ENCODE measurements at places on chromosomes 2 and 18.

GRCh38 chr2:69567157-69567908 lies 76.2 kb downstream of the AAK1 start:
- no peak for DNase-seq

GRCh38 chr18:25454730-25455129 lies 102.8 kb upstream of the ZNF521 start:
- no peak for DNase-seq

DNA sequence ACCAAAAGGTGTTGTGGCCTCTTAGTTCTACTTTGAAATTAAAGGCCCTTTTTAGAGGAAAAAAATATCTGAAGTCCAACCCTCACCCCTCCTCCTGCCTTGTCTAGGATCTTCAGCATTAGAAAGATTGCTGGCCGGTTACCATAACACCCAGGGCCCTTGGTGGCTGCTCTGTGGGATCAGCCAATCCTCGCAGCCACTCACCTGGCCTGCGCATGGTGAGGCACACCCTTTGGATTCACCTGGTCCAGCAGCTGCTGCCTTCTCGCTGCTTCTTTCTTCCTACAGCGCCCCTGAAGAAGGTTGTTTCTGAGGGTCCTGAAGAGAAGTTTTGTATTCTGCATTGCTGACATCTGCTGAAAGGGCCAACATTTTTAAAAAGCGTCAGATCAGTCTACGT lies 25.2 kb downstream of the DYTN start:
- DNase-seq: no peak

GRCh38 chr2:117703858-117704257 lies 110.6 kb upstream of the DDX18 start:
- no peak for DNase-seq

DNA sequence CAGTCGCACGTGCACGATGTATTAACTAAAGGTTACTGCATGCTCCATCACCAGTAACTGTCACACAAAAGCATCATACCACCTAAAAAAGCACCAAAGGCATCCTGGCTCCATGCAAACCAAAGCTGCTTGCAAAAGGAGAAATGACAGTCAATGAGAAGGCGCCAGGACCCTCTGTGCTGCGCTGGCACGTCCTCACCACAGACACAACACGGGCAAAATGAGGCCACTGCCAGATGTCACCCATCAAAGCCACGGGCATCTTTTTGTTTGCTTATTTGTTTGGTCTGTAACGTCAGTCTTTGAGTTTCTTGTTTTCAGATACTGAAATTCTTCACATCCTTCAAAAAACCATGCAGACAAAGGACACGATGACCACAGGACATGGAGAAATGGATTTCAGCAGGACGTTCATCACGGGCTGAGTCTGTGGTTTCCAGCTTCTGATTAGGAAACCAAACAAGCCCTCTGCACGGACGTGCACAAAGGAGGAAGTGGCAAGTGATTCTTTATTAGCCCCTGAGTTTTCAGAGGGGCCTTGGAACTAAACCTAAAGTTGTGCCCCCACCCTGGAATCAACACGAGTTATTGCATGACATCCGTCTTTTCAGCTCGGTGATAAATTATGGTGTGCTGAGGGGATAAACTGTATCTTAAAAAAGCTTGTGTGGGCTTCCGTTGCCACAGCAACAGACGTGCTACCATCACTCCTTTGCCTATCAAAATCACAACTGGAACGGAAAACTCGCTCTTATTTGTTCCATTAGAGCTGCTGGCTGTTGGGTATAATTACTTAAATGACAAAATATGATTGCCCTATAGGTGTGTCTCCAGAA lies 181.8 kb downstream of the EIPR1 start:
- no peak for DNase-seq

GRCh38 chr18:26458526-26459232 lies 89.7 kb downstream of the KCTD1 start:
- DNase-seq: no peak

DNA sequence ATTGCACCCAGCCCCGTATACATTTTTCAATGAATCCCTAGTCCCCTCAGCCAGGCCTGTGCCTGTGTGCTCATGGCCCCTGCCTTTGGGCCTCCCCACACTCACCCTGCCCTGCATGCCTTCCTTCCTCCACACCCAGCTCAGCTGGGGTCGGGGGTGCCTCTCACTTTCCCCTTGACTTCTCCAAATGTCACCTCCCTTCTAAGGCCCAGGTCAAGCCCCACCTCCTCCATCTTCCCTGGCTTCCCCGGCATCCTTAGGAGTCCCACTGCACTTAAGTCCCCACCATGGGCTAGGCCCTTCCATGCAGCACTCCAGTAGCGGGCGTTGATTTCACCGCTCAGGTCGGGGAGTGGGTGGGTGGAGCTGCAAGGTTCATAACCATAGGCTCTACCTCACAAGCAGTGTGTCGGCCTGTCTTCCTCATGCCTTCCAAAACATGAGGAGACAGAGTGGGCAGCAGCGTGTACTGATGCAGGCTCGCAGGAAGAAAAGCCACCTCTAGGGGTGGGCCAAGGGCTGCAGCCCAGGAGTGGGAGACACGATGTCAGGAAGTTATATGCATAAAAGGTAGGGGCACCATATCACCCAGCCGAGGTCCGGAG lies 47.7 kb downstream of the DNMT3A start:
- DNase-seq: no peak

GRCh38 chr2:163548970-163549369 lies 186.8 kb downstream of the FIGN start:
- no peak for DNase-seq

DNA sequence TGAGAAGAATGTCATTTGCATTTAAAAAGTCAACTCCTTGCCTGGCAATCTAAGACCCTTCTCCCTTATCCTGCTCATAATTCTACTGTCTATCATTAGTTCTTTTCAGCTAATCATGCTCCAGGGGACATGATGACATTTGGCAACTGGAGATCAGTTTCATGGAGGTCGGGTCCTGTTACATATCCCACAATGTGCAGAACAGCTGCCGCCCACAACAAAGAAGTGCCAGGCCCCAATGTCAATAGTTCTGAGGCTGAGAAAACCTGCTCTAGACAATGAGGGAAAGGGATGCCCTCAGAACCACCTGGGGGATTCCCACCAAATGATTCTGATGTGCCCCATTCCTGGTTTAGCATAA lies 53.4 kb upstream of the IL1RL1 start:
- DNase-seq: no peak

GRCh38 chr2:209636076-209636475 lies 135.6 kb upstream of the UNC80 start:
- no peak for DNase-seq

DNA sequence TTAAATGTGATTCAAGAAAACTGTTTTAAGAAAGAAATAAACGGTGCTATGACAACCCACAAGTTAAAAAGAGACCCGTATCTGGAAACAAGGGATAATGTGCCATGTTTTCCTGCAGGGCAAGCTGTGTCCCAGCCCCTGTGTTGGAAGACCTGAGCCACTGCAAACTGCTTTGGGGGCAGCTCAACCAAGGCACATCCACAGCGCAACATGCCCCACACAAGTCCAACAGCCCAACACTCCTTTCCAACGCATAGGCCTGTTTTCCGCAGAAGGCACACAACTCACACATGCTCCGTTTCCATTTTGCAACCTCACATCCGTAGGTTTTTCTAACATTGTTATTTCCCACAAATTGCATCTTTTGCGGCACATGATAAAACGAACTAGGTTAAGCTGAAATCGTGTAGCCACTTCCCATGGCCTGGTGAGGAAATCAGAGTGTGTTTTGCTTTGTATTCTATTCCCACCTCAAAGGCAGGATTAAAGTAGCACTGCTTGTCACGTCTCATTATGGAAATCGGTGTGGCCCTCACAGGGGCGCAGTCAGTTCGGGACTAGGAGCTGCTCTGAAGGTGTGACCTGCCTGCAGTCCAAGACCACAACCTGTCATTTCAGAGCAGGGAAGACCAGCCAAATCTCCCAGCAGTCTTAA lies 50.5 kb upstream of the ZNF516 start:
- no peak for DNase-seq

DNA sequence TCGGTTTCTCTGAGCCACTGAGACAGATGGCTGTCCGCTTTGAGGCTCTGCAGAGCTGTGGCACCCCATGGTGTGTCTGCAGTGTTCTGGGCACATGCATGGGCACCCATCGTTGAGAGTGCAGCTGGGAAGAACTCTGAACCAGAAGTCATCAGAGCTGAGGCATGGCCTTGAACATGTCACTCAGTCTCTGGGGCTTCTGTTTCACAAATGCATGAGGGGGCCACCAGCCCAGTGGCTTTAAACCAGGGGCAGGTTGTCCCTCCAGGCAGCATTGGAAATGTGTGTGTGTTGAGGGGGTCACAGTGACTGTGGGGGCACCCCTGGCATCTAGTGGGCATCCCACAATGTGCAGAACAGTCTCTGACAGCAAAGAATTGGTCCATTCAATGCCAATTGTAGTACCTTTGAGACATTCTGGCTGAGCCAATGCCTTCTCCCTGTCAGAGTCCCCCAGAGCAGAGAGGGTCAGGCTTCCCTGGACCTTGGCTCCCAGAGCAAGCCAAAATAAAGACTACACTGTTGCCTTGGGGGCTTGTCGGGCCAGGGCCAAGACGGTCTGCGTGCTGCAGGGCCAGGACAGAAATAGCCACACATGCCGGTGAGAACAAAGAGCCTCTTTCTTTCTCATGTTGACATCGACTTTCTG lies 9.3 kb upstream of the PSMD1 start:
- no peak for DNase-seq

GRCh38 chr2:174002679-174003078 lies 37.5 kb upstream of the SP3 start:
- no peak for DNase-seq

DNA sequence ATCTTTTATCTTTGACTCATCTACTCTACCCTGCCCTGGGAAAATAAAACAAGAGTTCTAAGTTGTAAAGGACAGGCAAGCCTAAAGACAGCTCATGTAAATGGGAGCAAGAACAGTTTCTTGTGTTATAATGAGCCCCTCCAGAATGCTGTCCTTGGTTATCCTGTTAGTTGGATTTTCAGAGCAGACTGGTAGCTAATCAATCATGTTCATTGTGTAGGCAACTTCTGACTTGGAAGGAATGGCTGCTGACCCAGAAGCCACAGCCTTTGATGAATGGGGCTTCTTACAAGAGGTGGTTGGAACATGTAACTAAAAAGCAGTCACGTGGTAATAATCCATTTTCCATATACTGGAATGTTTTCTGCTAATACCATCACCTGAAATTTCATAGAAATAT lies 254.2 kb downstream of the AGPS start:
- DNase-seq: no peak
